ENCODE measurements at places on chromosomes 5 and 9.

GRCh38 chr5:24391816-24392215 lies 253.0 kb downstream of the CDH10 start:
- no peak for DNase-seq

- DNase-seq: no peak
Measured at GRCh38 chr5:332843-333242, 11.3 kb downstream of the AHRR start.

GRCh38 chr9:1400983-1401382 lies 350.8 kb downstream of the DMRT2 start:
- no peak for DNase-seq

DNA sequence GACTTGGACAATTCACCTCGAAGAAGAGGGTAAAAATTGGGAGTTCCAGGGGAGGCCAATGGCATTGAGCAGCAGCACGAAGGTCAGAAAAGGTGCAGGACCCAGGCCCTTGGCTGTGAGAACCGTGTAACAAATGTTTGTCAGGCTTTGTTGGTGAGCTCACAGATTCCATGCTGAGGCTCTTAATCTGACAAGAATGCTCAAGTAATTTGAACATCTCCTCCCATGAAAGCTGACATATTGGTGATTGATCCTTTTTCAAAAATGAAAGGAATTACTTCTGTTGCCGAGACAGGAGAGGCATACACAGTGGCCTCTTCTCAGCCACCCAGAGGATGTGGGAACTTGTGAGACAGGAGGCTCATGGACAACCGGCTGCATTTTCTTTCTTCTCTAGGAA lies 11.6 kb downstream of the RAI14 start:
- no peak for DNase-seq

DNA sequence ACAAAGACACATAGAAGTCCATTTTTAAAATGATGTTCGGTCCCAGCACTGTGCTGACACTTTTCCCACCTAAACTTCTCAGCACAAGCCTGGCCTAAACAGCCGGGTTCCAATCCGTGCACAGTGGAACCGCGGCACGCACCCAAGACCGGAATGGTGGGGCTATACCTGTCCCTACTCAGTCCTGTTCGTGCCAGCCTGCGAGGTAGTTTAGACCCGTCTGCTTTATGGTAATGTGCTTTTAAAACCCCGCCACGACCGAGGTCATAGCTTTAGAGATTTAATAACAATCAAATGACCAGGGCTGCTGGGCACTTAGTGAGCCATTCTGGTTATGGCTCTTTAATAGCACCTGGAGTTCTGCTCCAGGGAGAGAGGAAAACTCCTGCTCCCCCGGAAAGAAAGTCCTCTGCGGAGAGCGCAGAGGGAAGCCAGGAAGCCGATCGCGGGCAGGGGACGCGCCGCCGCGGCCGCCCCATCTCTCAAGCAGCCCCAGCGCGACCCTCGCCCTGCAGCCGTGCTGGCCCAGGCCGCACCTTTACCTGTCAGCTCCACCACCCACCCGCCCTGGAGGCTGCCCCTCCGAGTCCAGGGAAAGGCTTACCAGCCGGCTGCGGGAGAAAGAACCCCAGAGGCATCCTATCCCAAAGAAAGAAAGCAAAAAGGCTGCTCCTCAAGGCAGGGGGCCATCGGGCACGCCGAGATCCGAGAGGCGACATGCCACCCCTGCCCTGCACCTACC lies 511 bp downstream of the ARL15 start:
- DNase-seq: no peak

DNA sequence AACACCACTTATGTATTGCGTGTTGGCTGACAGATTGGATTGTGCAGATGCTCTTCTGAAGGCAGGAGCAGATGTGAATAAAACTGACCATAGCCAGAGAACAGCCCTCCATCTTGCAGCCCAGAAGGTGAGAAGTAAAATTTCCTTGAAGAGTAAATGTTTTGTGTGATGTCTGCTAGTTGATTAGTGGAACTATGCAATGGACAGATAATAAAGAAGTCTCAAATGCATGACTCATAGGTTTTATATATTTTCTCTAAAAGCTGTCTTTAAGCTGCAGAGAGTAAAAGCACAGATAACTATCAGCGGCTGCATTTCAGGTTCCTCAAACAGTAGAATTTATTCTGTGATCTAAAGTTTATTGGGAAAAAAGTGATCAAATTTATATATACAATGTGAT lies 27.4 kb downstream of the INVS start:
- no peak for DNase-seq

DNA sequence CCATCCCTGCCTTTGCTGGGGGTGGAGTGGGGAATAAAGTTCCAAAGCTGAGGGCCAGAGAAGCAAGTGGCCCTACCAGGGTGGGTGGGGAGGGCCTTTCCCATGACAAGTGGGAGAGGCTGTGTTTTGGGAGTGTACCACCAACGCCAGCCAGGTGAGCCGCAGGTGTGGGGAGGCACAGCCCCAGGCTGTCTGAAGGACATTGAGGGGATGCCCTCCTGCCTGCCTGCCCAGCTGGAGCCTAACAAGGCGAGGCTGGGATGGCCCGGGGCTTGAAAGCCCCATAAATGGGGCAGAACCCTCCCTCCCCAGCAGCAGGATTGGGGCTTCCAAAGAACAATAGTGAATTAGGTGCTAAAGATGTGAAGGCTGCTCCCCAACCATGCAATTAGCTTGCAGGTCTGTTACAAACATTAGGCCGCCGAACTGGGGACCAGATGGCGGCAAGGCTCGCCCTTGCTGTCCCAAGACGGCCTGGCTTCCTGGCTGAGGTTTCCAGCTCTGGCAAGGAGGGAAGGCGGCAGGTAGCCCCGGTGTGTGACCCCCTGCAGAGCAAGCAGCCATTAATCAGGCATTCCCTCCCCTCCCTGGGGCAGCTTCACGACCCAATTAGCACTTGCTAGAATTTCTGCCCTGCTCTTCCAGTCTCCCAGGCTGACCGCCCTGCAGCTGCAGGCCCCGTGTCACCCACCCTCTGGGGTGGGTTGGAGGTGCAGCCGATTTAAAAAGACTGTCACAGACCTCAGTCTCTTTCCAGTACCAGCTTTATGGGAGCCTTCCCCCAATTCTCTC lies 42.9 kb downstream of the FGF18 start:
- DNase-seq: no peak

DNA sequence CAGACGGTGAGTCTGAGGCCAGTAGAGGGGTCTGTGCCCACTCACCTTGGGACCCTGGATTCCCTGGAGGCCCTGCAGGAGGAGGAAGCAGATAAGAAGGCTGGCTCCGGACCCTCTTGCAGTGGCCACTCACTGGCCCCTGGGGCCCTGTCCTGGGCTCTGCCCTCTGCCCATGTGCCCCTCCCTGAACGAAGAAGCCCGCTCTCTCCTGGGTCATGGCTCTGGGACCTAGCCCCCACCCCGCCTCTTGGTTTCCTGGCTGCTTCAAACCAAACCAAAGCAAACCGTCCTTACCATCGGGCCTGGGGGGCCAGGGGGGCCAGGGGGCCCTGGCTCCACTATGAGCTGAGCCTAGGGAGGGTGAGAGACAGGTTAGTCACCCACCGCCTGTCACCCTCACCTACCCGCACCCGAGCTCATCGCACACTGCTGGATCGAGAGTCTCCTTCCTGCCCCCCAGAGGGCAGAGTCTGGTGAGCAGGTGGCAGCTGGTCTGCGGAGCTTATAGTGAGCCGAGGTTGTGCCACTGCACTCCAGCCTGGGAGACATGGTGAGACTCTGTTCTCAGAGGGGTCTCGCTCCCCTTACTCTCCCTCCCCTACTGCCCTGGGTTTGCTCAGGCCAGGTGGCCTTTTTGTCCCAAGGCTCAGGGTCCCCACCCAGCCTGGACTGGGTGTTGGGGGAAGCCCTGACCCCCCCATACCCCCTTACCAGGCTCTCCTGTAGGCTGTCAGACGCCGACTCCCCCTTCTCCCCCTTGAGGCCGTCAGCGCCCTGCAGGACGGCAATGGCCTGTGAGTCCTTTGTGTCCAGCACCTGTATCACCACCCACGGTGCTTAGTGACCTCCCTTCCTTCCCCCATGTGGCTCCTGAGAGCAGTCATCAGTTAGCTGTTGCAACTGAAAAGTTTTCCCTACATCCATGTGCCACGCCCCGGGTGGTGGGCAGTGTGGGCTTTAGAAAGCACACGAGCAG lies 15.2 kb upstream of the PHYKPL start:
- DNase-seq: no peak

Measured in NCI-H446 (cell line).